GM23338 (cell line): ENCODE measurements at places on chromosomes 2 and 18.

DNA sequence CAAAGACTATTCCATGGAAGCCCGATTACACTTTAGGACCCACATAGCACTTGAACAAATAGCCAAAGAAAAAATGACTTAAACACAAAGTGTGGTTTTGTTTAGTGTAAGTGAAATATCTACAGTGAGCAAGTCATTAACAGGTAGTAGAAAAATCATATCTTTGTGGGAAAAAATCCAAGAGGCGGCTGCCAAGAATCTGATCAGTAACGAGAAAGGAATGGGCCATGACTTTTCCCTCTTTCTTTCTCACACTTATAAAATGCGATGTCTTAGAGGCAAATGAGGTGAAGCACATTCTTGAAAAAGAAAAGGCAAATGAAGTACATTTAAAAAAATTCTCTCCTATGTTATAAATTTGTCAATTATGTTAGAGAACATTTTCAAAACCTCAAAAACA is 12.9 kb upstream of the GEMIN6 start:
- no peak for DNase-seq

- no peak for DNase-seq
Measured at GRCh38 chr18:79458131-79458838, 62.6 kb downstream of the NFATC1 start.

- DNase-seq, result no peak
Measured at GRCh38 chr2:53127061-53127650, 640.4 kb upstream of the CHAC2 start.

GRCh38 chr2:62199392-62200125 is 3.6 kb downstream of the B3GNT2 start:
- DNase-seq, result no peak

DNA sequence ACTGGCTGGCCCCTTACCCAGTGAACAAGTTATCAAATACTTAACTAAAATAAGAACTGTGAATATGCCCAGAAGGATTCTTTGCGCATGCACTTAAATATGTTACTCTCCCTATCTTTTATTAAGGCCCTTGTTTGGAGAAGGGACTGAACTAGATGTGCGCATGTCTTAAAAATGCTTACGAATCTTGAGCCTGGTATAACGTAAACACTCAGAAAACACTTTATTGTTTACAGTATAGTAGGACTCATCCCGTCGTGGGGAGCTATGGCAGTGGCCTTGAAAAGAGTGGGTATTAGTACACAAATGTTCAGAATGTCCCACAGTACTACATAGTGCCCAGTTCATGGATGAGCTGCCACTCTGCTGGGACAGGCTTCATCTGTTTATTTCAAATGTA is 75.9 kb upstream of the MAP4K3 start:
- no peak for DNase-seq
